Neural progenitor cell (in vitro differentiated cells): ENCODE measurements at places on chromosomes 4 and X. TPM values are rescaled to one million over a fixed set of nuclear protein-coding genes. Genes with fewer than 3 reads are reported as not detected.

- no peak for DNase-seq
- H3K4me3 ChIP-seq, result no peak overlapping the region
- no peaks in the 10 kb centered on the region for H3K4me1 ChIP-seq
- no peaks in the 10 kb centered on the region for H3K27me3 ChIP-seq
- no peak overlapping the region for H3K27ac ChIP-seq
Measured at GRCh38 chrX:39335513-39336235, 534.4 kb downstream of the MID1IP1 start.

- no peak overlapping the region for H3K4me3 ChIP-seq
- DNase-seq, result no peak
- no peak overlapping the region for H3K27ac ChIP-seq
- H3K4me1 ChIP-seq, result no peaks in the 10 kb centered on the region
- no peaks in the 10 kb centered on the region for H3K27me3 ChIP-seq
- no peaks in the 10 kb centered on the region for H3K36me3 ChIP-seq
Measured at GRCh38 chrX:126967225-126967624, 147.7 kb downstream of the PRR32 start.

DNA sequence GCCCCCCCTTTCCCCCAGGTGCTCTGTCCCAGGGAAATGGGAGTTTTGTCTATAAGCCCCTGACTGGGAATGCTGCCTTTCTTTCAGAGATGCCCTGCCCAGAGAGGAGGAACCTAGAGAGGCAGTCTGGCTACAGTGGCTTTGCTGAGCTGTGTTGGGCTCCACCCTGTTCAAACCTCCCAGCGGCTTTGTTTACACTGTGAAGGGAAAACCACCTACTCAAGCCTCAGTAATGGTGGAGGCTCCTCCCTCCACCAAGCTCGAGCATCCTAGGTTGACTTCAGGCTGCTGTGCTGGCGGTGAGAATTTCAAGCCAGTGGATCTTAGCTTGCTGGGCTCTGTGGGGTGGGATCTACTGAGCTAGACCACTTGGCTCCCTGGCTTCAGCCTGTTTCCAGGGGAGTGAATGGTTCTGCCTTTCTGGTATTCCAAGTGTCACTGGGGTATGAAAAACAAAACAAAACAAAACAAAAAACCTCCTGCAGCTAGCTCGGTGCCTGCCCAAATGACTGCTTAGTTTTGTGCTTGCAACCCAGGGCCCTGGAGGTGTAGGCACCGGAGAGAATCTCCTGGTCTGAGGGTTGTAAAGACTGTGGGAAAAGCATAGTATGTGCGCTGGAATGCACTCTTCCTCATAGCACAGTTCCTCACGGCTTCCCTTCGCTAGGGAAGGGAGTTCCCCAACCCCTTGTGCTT is 41.7 kb downstream of the ITM2A start:
- peak; percentile 14 for DNase-seq
- H3K36me3 ChIP-seq, result no peaks in the 10 kb centered on the region
- no peaks in the 10 kb centered on the region for H3K27me3 ChIP-seq

- no peaks in the 10 kb centered on the region for H3K36me3 ChIP-seq
- no peaks in the 10 kb centered on the region for H3K27me3 ChIP-seq
- no peak overlapping the region for H3K27ac ChIP-seq
- no peak for DNase-seq
- H3K4me3 ChIP-seq, result no peak overlapping the region
Measured at GRCh38 chrX:119105826-119106225, 21.8 kb downstream of the KIAA1210 start.

DNA sequence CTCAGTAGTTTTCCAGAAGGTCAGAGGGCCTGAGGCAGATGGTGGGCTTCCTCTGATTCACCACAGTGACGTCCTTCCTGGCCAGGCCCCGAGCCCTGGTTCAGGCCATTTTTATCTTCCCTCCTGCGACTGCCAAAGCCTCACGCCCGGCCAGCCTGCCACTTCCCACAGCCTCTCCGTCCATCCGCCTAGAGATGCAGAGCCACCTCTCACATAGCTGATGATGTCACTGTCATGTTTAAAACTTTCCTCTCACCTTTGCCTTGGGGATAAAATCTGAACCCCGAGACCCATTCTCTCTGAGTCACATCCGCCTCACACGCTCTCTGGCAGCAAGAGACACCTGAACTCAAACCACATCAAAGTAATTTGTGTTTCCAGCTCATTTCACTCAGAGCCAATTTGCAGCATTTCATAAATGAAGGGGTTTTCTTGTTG is 175.3 kb downstream of the QDPR start:
- no peak for DNase-seq
- H3K4me1 ChIP-seq, result no peaks in the 10 kb centered on the region
- H3K27ac ChIP-seq, result no peak overlapping the region

DNA sequence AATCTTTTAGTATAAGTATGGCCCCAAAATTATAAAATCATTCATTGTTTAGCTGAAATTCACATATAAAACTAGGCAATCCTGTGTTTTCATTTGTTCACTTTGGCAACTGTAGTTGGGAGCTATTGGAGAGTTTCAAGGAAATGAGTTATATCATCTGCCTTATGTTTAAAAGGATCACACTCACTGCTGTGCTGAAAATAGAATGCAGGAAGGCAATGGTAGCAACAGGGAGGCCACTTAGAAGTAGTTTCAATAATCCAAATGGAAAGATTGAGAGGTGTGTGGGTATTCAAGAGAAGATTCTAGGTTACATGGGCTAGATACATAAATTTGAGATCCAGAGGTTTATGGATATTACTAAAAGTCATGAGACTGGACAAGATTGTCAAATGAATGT is 184.9 kb downstream of the PDGFC start:
- H3K27me3 ChIP-seq, result no peaks in the 10 kb centered on the region

GRCh38 chr4:24801136-24801855 is 5.9 kb downstream of the SOD3 start:
- H3K4me3 ChIP-seq, result peak overlapping the region; percentile 50
- H3K27me3 ChIP-seq, result peaks cover 64% of the 10 kb centered on the region
- no peak overlapping the region for H3K27ac ChIP-seq
- no peak for DNase-seq

DNA sequence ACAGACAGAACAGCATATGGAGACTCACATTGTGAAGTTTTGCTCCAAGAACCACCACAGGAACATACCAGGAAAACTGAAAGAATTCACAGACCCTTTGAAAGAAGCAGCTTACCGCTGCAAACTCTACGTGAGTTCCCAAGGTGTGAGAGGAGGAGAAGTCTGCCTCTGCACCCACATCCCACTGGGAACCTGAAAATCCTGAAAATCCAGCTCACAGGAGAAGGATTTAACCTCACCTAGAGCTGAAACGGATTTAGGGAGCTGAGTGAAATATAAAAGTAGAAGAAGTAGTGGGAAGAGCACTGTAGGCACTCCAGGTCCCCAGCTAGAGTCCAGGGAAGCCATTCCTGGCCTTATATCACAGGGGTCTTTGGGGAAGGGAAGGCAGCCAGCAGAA is 80.0 kb downstream of the FHIP1A start:
- H3K27me3 ChIP-seq, result no peaks in the 10 kb centered on the region
- H3K4me1 ChIP-seq, result no peaks in the 10 kb centered on the region
- H3K27ac ChIP-seq, result no peak overlapping the region
- H3K4me3 ChIP-seq, result no peak overlapping the region

- H3K36me3 ChIP-seq, result no peaks in the 10 kb centered on the region
- no peak overlapping the region for H3K27ac ChIP-seq
- no peaks in the 10 kb centered on the region for H3K27me3 ChIP-seq
Measured at GRCh38 chrX:72045552-72046277, 86.0 kb downstream of the RTL5 start.

DNA sequence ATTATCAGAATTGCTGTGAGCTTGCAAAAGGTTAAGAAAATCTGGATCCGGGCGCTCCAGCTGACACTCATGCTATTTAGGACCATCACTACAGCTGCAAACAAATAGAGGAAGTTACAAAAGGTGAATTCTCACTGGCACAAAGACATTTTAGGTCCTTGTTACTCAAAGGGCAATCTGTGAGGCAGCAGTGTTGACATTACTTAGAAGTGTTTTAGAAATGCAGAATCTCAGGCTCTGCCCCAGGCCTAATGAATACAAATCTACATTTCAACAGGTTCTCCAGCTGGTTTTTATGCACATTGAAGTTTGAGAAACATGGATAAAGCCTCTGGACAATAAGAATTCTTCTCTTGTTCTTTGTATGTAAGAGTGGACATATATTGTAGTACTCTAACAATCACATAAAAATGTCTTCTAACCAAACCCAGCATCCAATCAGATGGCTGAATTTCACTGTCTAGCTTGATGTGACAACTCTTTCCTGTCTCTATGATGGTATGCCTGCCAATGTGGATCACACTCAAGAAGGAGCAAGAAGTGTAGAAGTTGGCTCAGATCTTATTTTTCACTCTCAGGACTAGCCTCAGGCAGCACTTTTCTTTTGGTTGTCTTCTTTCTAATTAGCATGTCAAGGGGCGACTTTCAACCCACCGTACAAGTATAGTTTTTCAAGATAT is 18.8 kb downstream of the SLC7A11 start:
- H3K27ac ChIP-seq, result peak overlapping the region; percentile 90
- peak overlapping the region; percentile 19 for H3K4me3 ChIP-seq
- no peaks in the 10 kb centered on the region for H3K27me3 ChIP-seq
- DNase-seq, result peak; percentile 63
- peaks cover 73% of the 10 kb centered on the region for H3K4me1 ChIP-seq
- no peaks in the 10 kb centered on the region for H3K36me3 ChIP-seq

- no peak overlapping the region for H3K4me3 ChIP-seq
- H3K27me3 ChIP-seq, result no peaks in the 10 kb centered on the region
- DNase-seq, result no peak
- peaks cover 5% of the 10 kb centered on the region for H3K4me1 ChIP-seq
Measured at GRCh38 chr4:185999207-185999606, 69.7 kb upstream of the TLR3 start.

GRCh38 chr4:153148791-153149190 is 55.5 kb upstream of the TRIM2 start:
- no peak overlapping the region for H3K27ac ChIP-seq
- H3K4me3 ChIP-seq, result no peak overlapping the region
- peaks cover 33% of the 10 kb centered on the region for H3K27me3 ChIP-seq
- H3K36me3 ChIP-seq, result no peaks in the 10 kb centered on the region
- no peak for DNase-seq
- peaks cover 16% of the 10 kb centered on the region for H3K4me1 ChIP-seq

DNA sequence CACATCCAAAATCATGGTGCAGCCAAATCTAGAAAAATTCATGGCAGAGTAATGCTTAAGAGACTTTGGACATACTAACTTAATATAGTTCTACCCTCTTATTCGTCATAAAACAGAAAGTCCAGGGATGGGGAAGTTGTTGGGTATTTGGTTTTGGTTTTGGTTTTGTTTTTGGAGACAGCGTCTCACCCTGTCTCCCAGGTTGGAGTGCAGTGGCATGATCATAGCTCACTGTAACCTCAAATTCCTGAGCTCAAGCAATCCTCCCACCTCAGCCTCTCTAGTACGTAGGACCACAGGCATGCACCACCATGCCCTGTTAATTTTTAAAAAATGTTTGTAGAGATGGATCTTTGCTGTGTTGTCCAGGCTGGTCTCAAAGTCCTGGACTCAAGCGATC is 271.8 kb upstream of the TENM3 start:
- DNase-seq, result no peak
- H3K27me3 ChIP-seq, result no peaks in the 10 kb centered on the region
- H3K36me3 ChIP-seq, result no peaks in the 10 kb centered on the region

DNA sequence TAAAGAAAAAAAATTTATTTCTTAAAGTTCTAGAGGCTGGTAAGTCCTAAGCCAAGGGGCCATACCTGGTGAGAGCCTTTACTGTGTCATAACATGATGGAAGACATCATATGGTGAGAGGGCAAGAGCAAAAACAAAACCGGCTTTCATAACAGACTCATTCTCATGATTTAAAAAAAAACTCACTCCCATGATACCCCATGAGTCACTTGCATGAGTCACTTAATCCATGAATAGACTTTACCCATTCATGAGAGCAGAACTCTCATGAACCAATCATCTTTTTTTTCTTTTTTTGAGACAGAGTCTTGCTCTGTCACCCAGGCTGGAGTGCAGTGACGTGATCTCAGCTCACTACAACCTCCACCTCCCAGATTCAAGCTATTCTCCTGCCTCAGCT is 369.7 kb upstream of the DIAPH2 start:
- H3K27me3 ChIP-seq, result no peaks in the 10 kb centered on the region
- H3K36me3 ChIP-seq, result no peaks in the 10 kb centered on the region
- H3K27ac ChIP-seq, result no peak overlapping the region
- no peaks in the 10 kb centered on the region for H3K4me1 ChIP-seq

DNA sequence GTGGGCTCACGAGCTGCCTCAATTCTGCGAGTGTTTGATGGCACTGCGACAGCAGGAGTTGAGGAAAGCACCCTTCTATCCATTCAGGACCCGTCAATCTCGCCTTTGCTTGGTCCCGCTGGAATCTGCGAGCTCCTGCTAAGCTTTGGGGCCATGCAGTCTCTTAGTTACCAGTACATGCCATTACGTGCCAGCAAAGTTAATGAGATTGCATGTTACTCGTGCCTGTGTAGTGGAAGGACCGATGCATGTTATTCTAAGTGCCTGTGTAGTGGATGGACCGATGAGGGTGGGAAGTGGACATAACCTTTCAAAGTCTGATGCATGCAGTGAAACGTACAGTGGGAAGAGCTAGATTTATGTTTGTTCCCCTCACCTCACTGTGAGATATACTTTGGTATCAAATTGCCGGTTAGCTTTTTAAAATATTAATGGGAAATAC is 569 bp downstream of the RPS3A start:
- H3K36me3 ChIP-seq, result peaks cover 17% of the 10 kb centered on the region
- DNase-seq, result no peak
- H3K4me3 ChIP-seq, result peak overlapping the region; percentile 86
- no peaks in the 10 kb centered on the region for H3K27me3 ChIP-seq
- H3K4me1 ChIP-seq, result peaks cover 10% of the 10 kb centered on the region

DNA sequence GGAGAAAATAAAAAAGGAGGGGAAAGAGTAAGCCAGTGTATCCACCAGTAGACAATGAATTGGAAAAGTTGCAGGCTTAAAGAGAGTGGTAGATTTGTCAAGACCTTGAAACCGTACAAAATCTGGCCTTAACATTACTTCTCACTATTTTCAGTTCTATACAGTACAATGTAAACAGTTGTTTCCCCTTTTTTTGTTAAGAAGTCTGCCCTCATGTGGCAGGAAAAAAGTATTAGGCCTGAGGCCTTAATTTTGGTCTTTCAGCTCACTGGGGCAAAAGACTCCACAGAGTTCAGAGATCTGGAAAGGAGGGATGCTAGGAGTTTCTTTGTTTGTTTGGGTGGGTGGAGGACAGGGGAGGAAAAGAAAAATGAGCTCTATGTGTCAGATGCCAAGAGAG is 92.8 kb upstream of the CCDC160 start:
- no peak overlapping the region for H3K4me3 ChIP-seq
- no peaks in the 10 kb centered on the region for H3K27me3 ChIP-seq
- DNase-seq, result peak; percentile 23
- no peak overlapping the region for H3K27ac ChIP-seq
- no peaks in the 10 kb centered on the region for H3K36me3 ChIP-seq

The BEND2 gene
- not detected in 2 replicates for total RNA-seq

The MAGEE1 gene
- total RNA-seq, result 3.6 and 6.3 TPM in 2 replicates

The SULT1E1 gene
- not detected in 2 replicates for total RNA-seq

The VSIG4 gene
- total RNA-seq, result not detected in 2 replicates

The HOPX gene
- total RNA-seq, result 2.6 and 2.8 TPM in 2 replicates
